ENCODE measurements at places on chromosomes 16 and 17. TPM values are rescaled to one million over a fixed set of nuclear protein-coding genes. Genes with fewer than 3 reads are reported as not detected.

DNA sequence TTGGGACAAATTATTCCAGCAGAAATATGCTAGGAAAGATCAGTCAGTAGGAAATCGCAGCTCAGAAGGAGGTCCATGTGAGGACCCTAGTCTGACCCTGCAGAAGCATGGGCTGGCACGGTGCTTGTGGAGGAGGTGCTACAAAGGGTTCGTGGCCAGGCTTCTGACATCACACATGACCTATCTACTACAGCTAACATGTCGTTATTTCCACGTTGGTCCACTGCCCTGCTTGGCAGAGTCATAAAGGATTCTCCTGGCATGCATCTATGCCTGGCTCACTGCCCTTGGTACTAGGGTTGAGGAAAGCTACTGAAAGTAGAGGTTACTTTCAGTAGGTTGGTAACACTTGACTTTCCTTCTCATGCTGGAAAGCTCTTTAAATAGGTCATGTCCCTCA is 118.1 kb upstream of the SHISA6 start:
- no peak for ATAC-seq

- no peak for ATAC-seq
Measured at GRCh38 chr16:26724189-26724588, 342.5 kb upstream of the C16orf82 start.

DNA sequence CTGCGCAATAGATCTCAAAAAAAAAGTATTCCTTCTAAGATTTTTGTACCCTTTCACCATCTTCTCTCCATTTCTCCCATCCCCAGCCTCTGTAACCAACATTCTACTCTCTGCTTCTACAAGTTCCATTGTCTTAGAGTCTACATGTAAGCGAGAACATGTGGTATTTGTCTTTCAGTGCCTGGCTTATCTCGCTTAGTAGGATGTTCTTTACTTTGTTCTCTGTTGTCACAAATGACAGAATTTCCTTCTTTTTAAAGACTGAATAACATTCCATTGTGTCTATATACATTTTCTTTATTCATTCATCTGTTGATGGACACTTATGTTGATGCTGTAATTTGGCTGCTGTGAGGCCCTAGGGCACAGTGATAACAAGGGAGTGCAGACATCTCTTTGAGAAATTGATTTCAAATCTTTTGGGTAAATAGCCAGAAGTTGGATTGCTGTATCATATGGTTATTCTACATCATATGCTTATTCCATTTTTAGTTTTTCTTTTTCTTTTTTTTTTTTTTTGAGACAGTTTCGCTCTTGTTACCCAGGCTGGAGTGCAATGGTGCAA is 37.7 kb upstream of the MYH10 start:
- ATAC-seq, result no peak

DNA sequence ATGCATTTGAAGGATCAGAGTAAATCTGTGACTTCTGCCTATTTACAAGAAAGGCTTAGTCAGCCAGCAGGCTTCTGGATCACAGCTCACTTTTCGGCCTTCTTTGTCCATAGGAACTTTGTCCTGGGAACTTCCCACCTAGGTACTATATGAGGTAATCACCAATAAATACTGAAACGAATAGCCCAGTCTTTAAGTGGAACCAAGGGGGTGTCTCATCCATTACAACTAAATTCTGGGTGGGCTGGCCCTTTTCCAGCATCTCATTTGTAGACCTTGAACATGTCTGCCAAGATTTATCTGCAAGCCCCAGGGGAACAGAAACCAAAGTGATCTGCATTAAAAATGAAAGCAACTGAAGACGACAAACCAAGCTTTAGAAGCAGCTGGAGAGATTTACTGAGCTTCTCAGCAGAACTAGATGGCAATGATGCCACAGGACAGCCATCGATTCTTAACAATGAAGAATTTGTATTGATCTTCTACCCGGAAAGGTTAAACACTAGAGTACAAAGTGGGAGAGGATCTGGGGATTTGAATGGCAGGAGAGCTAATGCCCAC is 55.5 kb downstream of the SNX11 start:
- ATAC-seq, result no peak

- ATAC-seq, result no peak
Measured at GRCh38 chr17:37117373-37118142, 168.8 kb downstream of the AATF start.

The DBF4B gene
- total RNA-seq, result 3.4 TPM

Data from gastroesophageal sphincter (tissue), 4 donors.